ENCODE measurements at places on chromosomes 5 and 9.

GRCh38 chr5:146890731-146891440 is 12.3 kb upstream of the PPP2R2B start:
- no peak for DNase-seq

DNA sequence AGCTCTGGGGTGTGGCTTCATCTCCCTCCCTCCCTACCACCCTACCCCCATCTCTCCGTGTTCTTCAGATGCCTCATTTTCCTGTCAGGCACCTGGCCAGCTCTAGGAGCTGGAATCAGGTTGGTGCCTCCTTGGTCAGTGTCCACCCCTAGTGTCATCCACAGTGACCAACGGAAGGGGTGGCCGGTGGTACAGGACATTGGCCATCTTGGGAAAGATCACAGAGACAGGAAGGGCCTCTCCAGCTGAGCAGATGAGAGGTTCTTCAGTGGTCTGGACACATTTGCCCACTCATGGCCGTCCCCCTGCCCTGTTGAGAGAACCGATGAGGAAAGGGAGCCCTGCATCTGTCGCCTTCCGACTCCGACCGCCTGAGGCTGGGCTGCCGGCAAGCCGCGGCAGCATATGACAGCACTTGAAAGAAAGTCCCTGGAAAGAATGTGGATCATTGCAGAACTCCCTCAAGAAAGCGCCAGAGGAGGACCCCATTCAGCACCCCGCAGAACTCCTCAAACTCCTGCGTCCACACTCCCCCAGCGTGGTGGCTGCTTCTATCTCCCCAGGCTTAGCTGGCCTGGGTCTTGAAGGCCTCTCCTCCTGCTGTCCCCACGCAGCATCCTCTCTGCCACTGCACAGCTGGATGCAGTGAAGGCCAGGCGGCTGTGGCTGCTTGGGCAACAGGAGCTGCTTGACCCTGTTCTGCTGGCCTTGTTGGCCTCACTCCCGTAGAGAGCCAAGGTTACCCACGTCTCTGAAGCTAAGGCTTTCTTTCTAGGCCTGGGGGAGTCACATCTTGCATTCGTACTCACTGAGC is 1.9 kb upstream of the CLPTM1L start:
- DNase-seq: no peak

- no peak for DNase-seq
These were observed 1005.0 kb upstream of the DMAC1 start for GRCh38 chr9:8804613-8805012.

- no peak for DNase-seq
These were observed 136.2 kb downstream of the CDH6 start for GRCh38 chr5:31329715-31330114.

DNA sequence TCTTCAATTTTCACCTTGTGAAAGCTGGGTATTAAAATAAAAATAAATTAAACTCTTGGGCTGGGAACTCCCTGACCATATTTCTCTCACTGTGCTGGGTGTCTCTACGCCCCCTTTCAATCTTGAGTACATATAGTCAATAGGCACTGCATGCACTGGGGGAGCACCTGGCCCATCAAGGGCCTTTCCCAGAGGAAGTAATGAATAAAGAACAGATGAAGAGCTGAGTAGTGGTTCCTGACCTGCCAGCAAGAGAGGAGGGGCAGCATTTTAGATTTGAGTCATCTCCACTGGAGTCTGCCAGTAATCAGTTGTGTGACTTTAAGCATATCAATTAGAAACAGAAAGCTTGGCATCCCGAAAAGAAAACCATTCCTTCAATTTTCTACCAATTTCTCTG is 6.2 kb downstream of the MAPKAP1 start:
- DNase-seq: no peak

GRCh38 chr9:110206389-110206788 is 1.6 kb downstream of the C9orf152 start:
- DNase-seq: no peak

- DNase-seq: no peak
These were observed 648.3 kb downstream of the PDE4D start for GRCh38 chr5:59245198-59245597.

- DNase-seq: no peak
These were observed 100.0 kb downstream of the MCTP1 start for GRCh38 chr5:95184924-95185323.

GRCh38 chr5:143119881-143120341 is 283.6 kb downstream of the NR3C1 start:
- no peak for DNase-seq

DNA sequence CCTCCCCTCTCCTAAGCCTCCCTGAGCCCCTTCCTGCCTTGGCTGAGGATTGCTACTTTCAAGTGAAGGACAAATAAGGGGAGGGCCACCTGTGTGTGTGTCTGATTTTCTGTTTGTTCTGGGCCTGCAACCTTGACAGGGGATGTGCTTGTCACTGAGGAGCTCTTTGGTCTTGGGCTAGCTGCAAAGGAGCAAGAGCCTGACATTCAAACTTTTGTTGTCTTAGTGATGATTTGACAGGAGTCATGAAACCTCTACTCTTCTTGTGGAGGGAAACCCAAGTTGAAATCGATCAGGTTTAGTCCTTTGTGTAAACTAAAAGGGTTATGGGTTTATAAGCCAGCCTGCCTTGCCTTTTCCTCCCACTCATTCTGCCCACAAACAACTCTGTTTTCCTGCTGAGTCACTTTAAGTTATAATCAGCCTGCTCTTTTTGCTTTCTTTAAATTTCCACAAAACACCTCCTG is 16.9 kb downstream of the CLTA start:
- DNase-seq: no peak

- no peak for DNase-seq
These were observed 77.8 kb downstream of the ZCCHC7 start for GRCh38 chr9:37198039-37198729.

DNA sequence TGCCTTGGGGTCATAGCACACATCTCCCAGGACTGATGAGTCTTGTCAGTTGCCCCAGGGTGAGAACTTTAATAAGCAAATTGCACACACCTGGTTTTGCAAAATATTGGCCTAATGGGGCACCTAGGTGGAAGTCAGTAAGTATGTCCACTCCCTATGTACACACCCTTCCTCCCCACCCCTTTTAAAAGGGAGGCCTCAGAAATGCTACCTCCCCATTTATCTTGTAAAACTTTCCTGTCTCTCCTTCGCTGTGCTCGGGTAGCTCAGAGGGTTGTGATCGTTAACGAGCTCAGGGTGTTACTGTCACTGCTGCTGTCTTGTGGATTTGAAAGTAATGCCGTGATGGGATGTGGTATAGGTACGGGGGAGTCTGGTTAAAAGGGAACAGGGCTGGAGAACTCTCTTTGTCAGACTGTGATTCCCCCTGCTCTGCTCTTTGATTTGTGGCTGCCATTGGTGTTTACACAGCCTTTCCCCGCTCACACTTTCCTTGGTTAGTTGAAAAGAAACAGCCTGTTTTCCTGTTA is 26.2 kb downstream of the ZNF462 start:
- DNase-seq: no peak

DNA sequence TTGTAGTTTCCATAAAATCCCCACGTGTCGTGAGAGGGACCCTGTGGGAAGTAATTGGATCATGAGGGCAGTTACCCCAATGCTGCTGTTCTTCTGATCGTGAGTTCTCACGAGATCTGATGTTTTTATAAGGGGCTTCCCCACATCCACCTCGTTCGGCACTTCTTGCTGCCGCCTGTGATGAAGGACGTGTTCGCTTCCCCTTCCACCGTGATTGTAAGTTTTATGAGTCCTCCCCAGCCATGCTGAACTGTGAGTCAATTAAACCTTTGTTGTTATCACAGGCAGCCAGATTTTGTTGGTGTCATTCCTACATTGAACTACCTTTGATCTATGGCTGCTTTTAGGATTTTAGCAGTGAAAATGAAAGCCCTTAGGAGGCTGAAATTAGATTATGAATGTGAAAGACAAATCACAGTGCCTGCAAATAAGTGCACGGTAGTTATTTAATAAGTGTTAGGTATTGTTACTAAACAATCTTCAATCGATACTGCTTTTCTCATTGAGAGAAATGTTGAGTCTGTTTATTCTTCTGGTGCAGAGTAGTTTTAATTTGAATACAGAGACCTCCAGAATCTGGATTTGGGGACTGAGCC is 68.0 kb upstream of the C6 start:
- DNase-seq: no peak

DNA sequence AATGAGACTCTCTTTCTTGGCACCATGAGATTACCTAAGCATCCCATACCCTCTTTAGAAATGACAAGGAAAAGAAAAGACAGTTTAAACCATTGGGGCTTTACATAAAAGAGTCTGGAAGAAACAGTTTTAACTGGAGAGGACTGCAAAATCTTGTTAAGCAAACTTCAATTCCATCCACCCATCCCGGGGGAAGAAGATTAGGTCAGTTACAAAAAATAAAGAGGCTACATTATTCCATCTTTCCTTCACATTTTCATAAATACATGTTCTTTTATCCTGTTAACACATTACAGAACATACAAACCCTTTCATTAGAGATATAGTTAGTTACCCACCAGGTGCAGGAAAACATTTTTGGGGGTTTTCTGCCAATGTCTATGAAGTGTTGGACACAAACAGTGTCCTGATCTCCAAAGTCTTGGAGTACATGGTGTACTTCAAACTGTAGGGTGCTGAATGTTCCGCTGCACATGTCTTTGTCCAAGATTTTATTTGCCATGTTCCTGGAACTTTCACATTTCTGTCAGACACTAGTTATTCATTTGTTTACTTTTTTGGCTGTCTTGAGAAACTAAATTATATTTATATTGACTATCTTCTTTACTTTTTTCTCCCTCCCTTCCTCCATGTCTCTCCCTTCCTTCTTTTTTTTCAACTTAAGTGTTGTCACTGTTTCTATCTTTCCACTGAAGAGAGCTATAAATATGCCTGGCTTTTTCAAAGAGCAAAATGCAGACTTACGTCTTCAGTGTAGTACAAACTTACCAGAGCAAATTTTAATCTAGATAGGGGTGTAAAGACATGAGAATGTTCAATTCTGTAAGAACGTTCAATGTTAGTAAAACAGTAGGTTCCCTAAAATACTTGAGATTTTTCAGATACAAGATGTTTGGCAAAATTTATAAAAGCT is 410.9 kb upstream of the PRR16 start:
- no peak for DNase-seq

- DNase-seq: no peak
These were observed 2.3 kb upstream of the TNIP1 start for GRCh38 chr5:151083081-151083676.

DNA sequence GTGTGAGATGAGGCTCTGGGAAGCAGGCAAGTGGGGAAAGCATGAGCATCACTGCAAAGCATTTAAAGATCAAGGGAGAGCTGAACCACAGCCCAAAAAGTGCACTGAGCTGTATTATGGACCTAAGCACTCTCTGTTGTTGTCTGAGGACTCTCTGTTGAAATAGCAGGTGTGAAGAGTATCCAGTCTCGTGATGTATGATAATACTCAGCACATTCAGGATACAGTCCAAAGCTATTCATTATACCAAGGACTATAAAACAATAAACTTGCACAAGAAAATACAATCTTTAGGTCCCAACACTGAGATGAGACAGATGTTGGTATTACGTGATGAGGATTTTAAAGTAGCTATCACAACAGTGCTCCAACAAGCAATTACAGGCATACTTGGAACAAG is 97.5 kb upstream of the IGFBPL1 start:
- no peak for DNase-seq

DNA sequence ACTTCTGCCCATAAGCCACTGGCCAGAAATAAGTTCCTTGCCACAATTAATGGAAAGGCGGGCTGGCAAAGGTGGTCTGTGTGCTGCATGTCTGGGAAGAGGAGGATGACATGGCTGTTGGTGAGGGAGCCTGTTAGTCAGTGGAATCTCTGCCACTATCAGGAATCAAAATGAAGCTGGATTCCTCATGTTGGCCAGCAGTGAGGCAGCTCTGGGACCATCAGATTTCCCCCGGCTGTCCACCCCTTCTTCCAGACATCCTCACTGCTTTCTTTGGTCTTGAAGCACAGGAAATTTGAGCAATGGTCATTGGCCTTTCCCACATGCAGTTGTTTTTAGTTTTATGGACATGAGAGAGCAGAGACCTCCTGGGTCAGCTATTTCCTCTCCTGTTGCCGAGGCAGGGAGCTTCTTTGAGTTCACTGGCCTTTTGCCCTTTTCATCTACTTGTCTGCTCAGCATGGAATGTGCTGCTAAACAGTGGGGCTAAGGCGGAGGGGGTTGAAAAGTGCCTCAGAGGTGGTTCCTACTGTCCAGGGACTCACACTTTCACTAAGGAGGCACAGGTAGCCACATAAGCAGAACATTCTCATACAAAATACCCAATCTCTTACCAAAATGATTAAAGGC is 34.8 kb upstream of the NEURL1B start:
- no peak for DNase-seq

GRCh38 chr5:110008131-110008530 is 318.4 kb downstream of the MAN2A1 start:
- DNase-seq: no peak
